Activated CD4-positive, alpha-beta T cell treated with anti-CD3 and anti-CD28 coated beads for 36 hours (primary cell): ENCODE measurements at places on chromosomes 13 and 19. TPM values are rescaled to one million over a fixed set of nuclear protein-coding genes. Genes with fewer than 3 reads are reported as not detected.

- no peaks in the 10 kb centered on the region for H3K4me1 ChIP-seq
- H3K4me3 ChIP-seq = no peak overlapping the region
- DNase-seq = no peak
Measured at GRCh38 chr13:90846936-90847335, 500.6 kb upstream of the MIR17HG start.

DNA sequence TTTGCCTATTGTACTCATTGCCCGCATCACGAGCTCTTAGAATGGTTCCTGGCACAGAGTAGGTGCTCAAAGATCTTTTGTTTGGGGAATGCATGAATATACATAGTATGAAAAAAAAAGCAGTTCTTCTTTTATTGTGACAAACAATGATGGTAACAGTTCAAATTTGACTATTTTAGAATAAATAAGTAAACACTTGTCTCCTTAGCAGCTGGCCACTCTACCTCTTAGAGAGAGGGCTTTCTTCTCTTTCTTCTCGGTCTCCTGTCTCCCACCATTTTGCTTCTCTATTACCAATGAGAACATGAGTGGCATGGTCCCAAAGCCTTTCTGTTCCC, 639 bp upstream of the SLAIN1 start:
- H3K36me3 ChIP-seq = peaks cover 4% of the 10 kb centered on the region
- H3K4me1 ChIP-seq = peaks cover 33% of the 10 kb centered on the region
- no peaks in the 10 kb centered on the region for H3K27me3 ChIP-seq
- peak overlapping the region; percentile 60 for H3K27ac ChIP-seq
- peak overlapping the region; percentile 76 for H3K4me3 ChIP-seq
- DNase-seq = no peak

GRCh38 chr19:6059988-6060599, 50.2 kb downstream of the RFX2 start:
- peak overlapping the region; percentile 56 for H3K27ac ChIP-seq
- H3K4me1 ChIP-seq = peaks cover 45% of the 10 kb centered on the region
- H3K4me3 ChIP-seq = no peak overlapping the region
- DNase-seq = no peak

Gene IFNL1
- total RNA-seq = 0.50 TPM

- H3K4me1 ChIP-seq = peaks cover 21% of the 10 kb centered on the region
- H3K36me3 ChIP-seq = peaks cover 12% of the 10 kb centered on the region
Measured at GRCh38 chr13:95153647-95154412, 147.4 kb downstream of the ABCC4 start.

DNA sequence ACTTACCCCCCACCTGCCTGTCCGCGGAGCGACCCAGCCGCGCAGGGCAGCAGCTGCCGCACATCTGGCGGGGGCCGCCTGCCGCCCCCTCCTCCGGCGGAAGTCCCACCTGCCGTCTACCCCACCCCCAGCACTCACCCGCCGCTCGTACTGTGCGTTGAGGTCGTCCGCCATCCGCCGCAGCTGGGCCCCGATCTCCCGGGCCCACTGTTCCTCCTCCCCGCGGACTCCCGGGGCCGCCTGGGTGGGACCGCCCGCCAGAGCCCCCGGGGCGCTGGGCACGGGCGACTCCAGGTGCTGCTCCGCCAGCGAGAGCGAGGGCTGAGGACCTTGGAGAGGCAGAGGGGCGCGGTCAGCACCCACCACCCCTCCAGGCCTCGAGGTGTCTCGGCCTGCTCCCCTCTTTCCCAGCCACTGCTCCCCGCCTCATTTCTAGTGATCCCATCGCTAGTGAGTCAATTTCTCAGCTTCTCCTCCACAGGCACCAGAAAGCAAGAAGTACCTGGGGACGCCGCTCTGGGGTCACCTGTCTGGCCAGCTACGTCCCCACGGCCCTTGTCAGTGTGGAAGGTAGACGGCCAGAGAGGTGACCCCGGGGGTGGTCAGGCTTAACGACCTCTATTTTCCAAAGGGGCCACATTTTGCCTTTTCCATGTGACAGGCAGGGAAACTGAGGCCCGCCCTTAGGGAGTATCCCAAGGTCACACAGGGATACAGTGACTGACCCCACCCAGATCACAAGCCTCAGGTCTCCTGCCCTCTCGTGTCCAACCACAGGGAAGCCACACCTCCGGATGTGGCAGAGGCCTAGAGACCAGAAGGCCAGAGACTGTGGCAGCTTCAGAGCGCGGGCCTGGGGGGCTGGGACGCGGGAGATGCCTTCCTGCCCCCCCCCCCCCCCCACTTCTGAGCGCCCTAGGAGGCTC, 4.3 kb downstream of the BBC3 start:
- peaks cover 21% of the 10 kb centered on the region for H3K4me1 ChIP-seq
- H3K4me3 ChIP-seq = peak overlapping the region; percentile 77
- peak overlapping the region; percentile 84 for H3K27ac ChIP-seq
- DNase-seq = peak; percentile 78
- peaks cover 8% of the 10 kb centered on the region for H3K36me3 ChIP-seq

DNA sequence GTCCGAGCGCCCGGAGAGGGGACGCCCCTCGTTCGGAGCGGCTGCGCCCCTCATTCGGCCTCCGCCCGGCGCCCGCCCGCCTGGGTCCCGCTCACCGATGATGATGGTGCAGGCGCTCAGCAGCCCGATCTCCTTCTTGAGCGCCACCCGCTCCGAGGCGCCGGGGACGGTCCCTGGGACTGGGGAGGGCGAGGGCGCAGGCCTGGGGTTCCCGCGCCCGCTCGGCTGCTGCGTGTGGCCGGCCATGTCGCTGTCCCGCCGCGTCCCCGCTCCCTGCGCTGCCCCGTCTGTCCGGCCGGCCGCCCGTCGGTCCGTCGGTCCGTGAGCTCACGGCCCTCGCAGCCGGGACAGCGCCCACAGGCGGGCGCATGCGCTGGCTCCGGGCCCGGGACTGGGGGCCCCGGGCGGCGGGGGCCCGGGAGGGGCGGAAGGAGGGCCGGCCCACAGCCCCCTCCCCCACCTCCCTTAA, at the start of gene SLC7A10:
TSS of gene SLC7A10 (minus strand) at position 393 of the 469 bp plus-strand sequence. CDS start at position 246, 147 bp downstream.
- peaks cover 6% of the 10 kb centered on the region for H3K36me3 ChIP-seq
- peaks cover 50% of the 10 kb centered on the region for H3K27me3 ChIP-seq
- peak within 1 kb of the TSS; percentile 45 for H3K4me3 ChIP-seq
- H3K4me1 ChIP-seq = peaks cover 11% of the 10 kb centered on the region
- H3K27ac ChIP-seq = peak within 1 kb of the TSS; percentile 25

DNA sequence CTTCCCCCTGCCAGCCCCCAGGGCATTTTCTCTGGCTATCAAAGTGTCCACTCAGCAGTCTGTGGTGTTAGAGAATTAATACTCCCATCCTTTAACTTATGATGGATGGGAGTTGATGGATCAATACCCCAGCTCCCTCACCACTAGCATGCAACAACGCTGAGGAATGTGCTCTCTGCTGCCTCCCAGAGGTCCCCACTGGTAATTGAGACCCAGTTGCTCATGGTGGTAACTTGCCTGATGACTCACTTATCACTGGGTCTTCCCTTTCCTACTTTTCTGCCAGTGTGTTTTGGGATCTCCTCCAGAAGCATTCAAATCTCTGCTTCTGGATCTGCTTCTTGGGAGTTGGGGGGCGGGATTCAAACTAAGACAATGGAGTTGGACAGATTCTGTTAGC, 20.3 kb upstream of the CACNA1A start:
- H3K4me1 ChIP-seq = no peaks in the 10 kb centered on the region
- no peak overlapping the region for H3K27ac ChIP-seq
- H3K27me3 ChIP-seq = peaks cover 37% of the 10 kb centered on the region
- H3K36me3 ChIP-seq = no peaks in the 10 kb centered on the region
- H3K4me3 ChIP-seq = no peak overlapping the region
- peak; percentile 57 for DNase-seq

GRCh38 chr13:102912599-102912998, 66.8 kb downstream of the ERCC5 start:
- H3K27ac ChIP-seq = no peak overlapping the region
- H3K27me3 ChIP-seq = peaks cover 24% of the 10 kb centered on the region
- H3K36me3 ChIP-seq = no peaks in the 10 kb centered on the region
- H3K4me3 ChIP-seq = no peak overlapping the region

GRCh38 chr13:96817336-96817941, 176.8 kb downstream of the OXGR1 start:
- DNase-seq = no peak
- H3K4me1 ChIP-seq = no peaks in the 10 kb centered on the region
- H3K27ac ChIP-seq = no peak overlapping the region

DNA sequence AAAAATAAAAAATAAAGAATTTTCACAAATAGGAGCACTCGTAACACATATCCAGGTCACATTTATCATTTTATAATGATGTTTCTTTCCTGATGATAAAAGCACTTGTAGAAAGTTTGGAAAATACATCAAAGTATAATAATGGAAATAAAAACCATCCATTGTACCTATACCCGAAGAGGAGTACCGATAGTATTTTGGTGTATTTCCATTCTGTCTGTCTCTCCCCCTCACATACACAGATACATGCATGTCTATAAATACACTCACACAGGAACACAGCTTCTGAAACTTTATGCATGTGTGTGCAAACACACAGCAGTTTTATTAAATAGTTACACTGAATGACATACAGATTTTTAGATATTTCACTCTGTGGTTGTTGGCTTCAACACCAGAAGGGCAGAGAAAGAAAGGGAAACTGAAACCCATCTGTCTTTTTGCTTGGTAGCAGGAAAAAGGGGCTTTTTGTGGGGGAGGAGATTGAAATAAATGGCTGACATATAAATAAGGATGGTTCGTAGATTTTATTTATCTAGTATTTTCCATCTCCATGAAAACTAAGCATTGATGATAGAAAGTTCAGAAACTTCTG, 114.8 kb downstream of the LRCH1 start:
- H3K36me3 ChIP-seq = peaks cover 19% of the 10 kb centered on the region
- H3K4me1 ChIP-seq = peaks cover 49% of the 10 kb centered on the region
- H3K4me3 ChIP-seq = peak overlapping the region; percentile 67
- DNase-seq = no peak

Gene UQCRFS1
- 39.1 TPM for total RNA-seq

Gene FCER2
- 3.5 TPM for total RNA-seq

- H3K27me3 ChIP-seq = no peaks in the 10 kb centered on the region
- peaks cover 3% of the 10 kb centered on the region for H3K4me1 ChIP-seq
- DNase-seq = no peak
- peaks cover 7% of the 10 kb centered on the region for H3K36me3 ChIP-seq
Measured at GRCh38 chr13:23760000-23760399, 129.2 kb downstream of the MIPEP start.

DNA sequence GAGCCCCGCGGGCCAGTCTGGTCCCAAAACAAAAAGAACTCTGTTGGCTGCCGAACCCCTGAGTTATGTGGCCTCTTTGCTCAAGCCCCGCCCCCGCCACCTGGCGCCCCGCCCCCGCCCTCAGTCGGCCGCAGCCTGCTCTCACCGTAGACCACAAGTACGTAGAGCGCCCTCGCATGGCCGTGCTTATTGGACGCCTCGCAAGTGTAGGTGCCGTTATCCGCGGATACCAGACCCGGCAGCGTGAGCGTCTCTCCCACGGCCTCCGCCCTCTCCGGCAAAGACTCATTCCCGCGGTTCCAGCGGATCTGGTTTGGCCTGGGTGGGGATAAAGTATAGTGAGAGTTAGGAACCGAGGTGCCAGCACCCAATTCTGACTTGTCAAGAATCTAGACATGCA, 5.5 kb upstream of the ZNF428 start:
- no peak overlapping the region for H3K4me3 ChIP-seq
- no peaks in the 10 kb centered on the region for H3K36me3 ChIP-seq
- peaks cover 23% of the 10 kb centered on the region for H3K4me1 ChIP-seq
- peaks cover 6% of the 10 kb centered on the region for H3K27me3 ChIP-seq

DNA sequence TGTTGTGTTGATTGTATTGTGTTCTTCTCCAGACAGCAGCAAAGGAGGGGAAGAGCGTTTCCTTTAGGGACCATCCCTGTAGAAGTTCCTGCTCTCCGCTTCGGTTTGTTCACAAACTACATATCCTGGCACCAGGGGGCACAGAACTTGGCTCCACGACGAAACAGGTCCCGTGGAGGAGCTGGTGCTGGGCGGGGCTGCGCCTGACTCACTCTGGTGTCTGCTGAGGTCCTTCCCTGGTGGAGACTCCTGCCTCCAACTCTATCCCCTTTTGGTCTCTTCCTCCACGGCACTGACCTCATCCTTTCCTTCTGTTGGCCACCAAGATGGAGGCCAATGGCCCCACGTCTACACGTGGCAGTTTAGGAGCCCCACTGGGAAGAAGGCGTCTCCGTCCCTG, 14.7 kb downstream of the TMPRSS9 start:
- no peak for DNase-seq
- H3K27me3 ChIP-seq = no peaks in the 10 kb centered on the region
- no peak overlapping the region for H3K4me3 ChIP-seq
- no peak overlapping the region for H3K27ac ChIP-seq
- H3K36me3 ChIP-seq = no peaks in the 10 kb centered on the region
- H3K4me1 ChIP-seq = no peaks in the 10 kb centered on the region

Gene KANK3
- total RNA-seq = 0.98 TPM

- no peak for DNase-seq
- H3K4me3 ChIP-seq = no peak overlapping the region
- no peak overlapping the region for H3K27ac ChIP-seq
- no peaks in the 10 kb centered on the region for H3K4me1 ChIP-seq
- no peaks in the 10 kb centered on the region for H3K27me3 ChIP-seq
Measured at GRCh38 chr13:30325668-30326067, 18.3 kb upstream of the KATNAL1 start.

- H3K4me1 ChIP-seq = no peaks in the 10 kb centered on the region
- no peak overlapping the region for H3K4me3 ChIP-seq
- peaks cover 2% of the 10 kb centered on the region for H3K27me3 ChIP-seq
- DNase-seq = no peak
- H3K27ac ChIP-seq = no peak overlapping the region
Measured at GRCh38 chr13:34634448-34634847, 307.6 kb upstream of the NBEA start.

DNA sequence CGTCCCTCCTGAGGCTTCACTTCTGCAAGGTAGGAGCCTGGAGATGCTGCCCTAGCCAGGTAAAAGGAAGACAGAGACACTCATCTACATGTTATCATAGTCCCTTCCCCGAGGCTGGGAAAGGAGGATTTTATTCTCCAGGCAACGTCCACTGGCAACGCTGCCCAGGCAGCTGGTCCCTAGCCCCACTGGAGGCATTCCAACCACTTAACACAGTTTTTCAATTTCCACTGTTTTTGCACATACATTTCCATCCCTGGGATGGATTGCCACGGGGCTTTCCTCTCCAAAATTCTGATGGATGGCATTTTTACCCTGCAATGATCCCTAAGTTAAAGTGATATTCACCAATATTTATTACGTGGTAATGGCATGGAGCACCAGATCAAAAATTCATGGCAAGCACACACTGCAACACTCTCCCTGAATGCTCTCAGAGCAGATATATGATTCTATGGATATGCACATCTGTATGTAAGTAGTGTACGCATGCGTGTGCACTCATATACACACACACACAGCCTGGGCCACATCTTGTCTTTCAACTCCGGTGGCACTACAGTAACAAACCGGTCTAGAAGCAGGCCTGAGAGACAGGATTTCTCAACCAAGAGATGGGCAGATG, 322.3 kb upstream of the TSHZ3 start:
- no peak for DNase-seq
- no peak overlapping the region for H3K4me3 ChIP-seq
- H3K27me3 ChIP-seq = peaks cover 6% of the 10 kb centered on the region
- no peaks in the 10 kb centered on the region for H3K36me3 ChIP-seq
- no peak overlapping the region for H3K27ac ChIP-seq

Gene SIGLEC12
- 1.2 TPM for total RNA-seq

Gene EBI3
- 14.5 TPM for total RNA-seq

Gene JSRP1
- total RNA-seq = 0.39 TPM
